Stimulated activated CD4-positive, alpha-beta T cell treated with anti-CD3 and anti-CD28 coated beads, Interleukin-4, amount 100 ng/mL, for 24 hours (primary cell): ENCODE measurements at places on chromosomes 7 and 10.

- DNase-seq, result no peak
Measured at GRCh38 chr10:80292607-80293239, 3.3 kb upstream of the MAT1A start.

DNA sequence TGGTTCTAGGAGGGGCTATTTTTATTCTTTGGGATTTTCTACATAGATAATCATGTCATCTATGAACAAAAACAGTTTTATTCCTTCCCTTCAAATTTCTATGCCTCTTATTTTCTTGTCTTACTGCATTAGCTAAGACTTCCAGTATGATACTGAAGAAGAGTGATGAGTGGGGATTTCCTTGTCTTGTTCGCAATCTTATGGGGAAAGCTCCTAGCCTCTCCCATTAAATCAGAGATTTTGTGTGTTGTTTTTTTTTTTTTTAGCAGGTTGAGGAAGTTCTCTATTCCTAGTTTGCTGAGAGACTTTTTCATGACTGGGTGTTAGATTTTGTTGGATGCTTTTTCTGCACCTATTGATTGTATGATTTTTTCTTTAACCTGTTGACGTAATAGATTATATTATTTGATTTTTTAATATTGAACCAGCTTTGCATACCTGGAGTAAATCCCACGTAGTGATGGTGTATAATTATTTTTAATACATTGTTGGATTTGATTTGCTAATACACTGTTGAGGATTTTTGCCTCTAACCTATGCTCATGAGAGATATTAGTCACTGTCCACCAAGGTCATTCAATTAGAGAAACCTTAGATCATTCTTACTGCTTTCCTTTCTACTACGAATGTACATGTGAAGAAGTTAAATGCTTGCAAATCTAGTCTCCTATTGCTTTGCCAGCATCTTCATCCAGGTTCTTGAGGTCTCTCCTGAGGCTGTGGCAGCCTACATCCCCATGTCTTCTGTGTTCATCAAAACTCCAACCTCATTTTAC lies 6.5 kb downstream of the ATP5F1C start:
- no peak for DNase-seq

- no peak for DNase-seq
Measured at GRCh38 chr7:34330308-34330707, 327.7 kb upstream of the NPSR1 start.

GRCh38 chr10:114305521-114305925 lies 66.5 kb downstream of the VWA2 start:
- DNase-seq, result no peak

- DNase-seq, result no peak
Measured at GRCh38 chr7:85102813-85103350, 84.0 kb downstream of the SEMA3D start.
